ENCODE measurements at places on chromosomes 1 and 21.

GRCh38 chr1:186843226-186843625, 14.5 kb downstream of the PLA2G4A start:
- DNase-seq, result peak; percentile 99

DNA sequence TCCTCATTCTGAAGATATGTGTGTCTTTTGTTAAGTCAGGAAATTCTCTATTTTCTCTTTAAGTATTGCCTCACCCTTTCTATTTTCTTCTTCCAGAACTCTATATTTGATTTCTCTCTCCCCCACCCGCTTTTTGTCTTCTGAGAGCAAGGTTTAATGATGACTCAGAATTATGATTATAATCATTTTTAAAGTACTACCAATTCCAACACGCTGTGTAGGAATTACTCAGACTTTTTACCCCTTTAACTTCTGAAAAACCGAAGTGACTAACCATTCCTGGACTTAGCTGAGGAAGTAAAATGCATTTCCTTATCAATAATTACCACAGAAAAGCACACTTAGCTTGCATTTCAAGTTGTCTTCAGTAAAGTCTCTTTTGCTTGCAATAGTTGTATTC, 20.8 kb upstream of the SCYL3 start:
- no peak for DNase-seq

- DNase-seq, result no peak
These were observed 28.7 kb downstream of the ABCA4 start for GRCh38 chr1:94092210-94092613.

GRCh38 chr1:80359666-80360065, 1353.1 kb upstream of the ADGRL4 start:
- no peak for DNase-seq

GRCh38 chr1:117013309-117013858, 11.8 kb downstream of the CD101 start:
- DNase-seq, result no peak

GRCh38 chr1:25437672-25438071, 7.0 kb downstream of the MACO1 start:
- no peak for DNase-seq

GRCh38 chr1:9233241-9233941, 1.2 kb upstream of the H6PD start:
- no peak for DNase-seq

DNA sequence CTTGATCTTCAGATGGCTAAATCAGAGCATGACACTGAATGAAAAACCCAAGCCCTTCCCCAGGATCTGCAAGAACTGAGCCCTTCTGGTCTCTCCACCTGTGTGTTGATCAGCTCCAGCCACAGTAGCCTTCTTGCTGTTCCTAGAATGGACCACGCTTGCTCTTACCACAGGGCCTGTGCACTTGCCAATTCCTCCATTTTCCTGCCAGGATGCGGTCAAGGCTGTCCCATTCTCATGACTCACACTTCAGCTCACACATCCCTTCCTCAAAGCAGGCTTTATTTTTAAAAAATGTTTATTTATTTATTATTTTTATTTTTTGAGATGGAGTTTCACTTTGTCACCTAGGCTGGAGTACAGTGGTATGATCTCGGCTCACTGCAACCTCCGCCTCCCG, 43.6 kb upstream of the GRHL3 start:
- no peak for DNase-seq

DNA sequence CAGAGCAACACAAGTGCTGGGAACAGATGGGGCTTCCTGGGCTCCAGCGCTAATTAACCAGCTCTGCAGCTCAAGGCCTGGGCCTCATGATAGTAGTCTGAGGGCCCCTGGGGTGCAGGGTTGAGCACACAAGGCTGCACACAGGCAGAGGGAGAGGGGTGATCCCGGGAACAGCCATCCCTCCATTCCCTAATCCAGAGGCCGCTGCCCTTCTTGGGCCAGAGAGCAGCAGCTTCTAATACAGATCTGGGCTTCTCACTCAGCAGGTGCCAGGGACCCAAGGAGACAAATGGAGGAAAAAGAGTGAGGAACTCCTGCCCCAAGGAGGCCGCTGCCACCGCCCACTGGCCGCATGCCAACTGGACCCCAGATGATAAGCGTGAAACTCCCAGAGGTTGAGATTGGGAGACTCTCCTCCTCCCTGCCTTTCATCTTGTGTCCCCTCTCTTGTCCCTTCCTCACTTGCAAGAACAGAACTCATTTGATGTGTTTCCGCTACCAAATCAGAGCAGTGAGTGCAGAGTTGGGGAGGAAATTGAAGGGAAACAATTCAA, 58.0 kb upstream of the IFNAR2 start:
- DNase-seq, result no peak

DNA sequence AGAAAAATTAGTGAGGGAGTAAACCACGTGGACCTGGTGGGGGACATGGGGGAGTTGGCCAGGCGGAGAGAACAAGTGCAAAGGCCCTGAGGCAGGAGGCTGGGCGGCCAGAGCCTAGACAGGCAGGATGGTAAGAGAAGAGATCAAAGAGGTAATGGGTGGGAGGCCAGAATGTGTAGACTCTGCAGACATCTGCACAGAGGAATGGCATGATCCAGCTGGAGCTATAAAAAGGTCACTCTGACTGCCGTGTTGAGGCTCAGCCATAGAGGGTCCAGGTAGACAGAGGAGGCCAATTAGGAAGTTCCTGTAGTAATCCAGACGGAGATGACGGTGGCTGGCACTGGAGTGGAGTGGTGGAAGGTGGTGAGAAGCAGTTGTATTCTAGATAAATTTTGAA, 3.6 kb downstream of the H6PD start:
- no peak for DNase-seq

DNA sequence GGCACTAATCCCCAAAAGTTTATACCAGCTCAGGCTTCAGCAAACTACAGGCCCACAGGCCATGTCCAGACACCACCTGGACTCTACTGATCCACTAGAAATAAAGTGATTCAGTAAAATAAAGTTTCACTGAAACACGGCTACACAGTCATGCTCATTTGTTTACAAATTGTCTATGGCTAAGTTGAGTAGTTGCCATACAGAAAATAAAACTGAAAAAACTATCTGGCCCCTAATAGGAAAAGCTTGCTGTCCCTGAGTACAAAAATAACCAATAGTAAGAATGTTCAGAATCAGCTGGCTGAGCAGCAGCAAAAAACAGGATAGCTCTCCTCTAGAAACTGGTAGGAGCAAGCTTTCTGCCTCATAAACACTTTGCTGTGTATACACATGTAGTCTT, 221.5 kb downstream of the RERE start:
- no peak for DNase-seq

DNA sequence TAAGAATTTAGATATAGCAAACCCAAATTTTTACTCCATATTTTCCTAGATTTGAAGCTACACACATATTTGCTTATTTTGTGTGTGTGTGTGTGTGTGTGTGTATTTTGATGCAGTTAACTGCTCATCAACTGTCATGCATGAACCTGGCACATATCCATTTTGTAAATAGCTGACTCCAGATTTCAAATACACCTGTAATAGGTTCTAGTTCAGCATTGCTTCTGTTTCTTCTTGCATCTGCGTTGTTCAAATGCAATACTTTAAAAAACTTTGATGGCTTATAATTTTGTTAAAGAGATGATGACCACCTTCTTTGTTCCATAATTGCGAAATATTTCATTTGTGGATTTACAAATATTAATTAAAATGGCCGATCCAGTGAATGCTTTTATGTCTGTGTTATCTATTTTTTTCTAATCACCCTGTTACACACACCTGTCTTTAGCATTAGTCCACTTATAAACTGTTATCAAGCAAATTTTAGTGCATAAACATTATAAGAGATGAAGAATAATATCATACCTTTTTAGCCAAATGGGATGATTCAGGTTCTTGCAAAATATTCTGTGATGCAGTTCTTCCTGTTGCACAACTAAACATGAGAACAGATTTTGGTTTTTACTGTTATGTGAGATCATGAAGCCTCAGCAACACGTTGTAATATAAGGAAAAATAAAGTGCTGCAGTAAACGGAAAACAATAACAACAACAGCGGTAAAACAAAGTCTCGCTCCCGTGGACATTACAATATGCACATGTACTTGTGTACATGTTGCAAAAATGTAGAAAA, 12.7 kb upstream of the S100A11 start:
- no peak for DNase-seq

GRCh38 chr1:66346873-66347272, 187.1 kb upstream of the SGIP1 start:
- DNase-seq, result no peak

DNA sequence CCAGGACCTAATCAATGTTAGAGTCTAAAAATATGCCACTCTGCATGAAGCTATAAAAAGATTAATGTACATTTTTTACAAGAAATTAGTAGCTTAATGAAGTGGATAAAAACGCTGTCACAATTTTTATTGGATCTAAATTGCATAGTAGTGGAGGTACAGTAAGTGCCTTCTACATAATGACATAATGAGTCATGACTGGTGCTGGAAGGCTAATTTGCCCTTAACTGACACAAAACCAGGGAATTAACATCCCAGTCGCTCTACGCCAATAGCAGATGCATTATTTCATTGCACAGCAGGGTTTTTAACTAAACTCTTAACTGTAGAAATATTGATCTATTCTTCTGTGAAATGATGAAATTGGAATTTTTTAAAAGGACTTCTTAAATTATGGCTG, 33.3 kb downstream of the RRAGC start:
- DNase-seq, result no peak

DNA sequence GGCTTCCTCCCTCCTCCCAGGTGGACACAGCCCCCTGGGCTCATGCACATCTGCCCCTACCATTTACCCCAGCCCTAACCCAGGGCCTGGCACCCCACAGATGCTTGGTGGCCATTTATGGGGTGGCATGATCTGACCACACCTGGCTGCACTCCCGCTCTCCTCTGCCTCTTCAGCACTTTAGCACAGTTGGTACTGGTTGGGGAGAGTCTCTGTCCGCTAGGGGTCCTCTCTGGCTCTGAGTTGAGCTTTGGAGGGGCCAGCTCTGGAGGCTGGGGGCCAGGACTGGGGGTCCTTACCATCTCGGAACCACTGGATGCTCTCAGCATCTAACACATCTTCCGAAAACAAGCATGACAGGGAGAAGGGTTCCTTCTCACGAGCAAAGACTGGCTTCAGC, 17.4 kb downstream of the MYOM3 start:
- no peak for DNase-seq

- DNase-seq, result no peak
These were observed 12.4 kb upstream of the MT1HL1 start for GRCh38 chr1:237016626-237017025.

DNA sequence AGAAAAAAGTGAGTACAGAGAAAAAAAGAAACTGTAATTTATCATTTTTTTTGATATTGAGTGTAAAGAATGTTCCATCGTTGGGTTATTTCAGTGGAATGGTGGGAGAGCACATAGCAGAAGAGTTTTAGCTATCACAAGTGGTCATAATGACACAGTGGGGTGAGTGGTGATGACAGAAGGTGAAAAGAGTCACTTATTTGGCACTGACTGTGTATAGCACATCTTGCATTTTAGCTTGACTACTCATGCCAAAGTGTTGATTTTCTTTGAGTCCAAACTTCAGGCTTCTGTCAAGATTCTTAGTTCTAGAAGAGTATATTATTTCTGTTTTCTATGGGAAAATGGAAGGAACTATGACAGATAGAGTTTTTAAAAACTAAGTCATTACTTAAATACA, 261.2 kb downstream of the GRIK1 start:
- no peak for DNase-seq

DNA sequence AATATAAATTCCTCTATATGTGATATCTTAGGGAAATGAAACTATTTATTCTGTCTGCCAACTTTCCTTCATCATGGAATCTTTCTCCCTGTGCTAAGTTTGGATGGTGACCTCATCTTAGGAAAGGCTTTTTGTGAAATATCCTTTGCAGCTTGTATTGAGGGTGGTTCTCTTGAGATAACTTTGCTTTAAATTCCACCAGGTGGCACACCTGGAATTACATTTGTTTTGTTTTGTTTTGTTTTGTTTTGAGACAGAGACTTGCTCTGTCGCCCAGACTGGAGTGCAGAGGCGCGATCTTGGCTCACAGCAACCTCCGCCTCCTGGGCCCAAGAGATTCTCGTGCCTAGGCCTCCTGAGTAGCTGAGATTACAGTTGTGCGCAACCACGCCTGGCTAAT, 7.6 kb upstream of the CD1A start:
- no peak for DNase-seq

- DNase-seq, result no peak
These were observed 15.2 kb downstream of the SLC27A3 start for GRCh38 chr1:153790313-153790965.

DNA sequence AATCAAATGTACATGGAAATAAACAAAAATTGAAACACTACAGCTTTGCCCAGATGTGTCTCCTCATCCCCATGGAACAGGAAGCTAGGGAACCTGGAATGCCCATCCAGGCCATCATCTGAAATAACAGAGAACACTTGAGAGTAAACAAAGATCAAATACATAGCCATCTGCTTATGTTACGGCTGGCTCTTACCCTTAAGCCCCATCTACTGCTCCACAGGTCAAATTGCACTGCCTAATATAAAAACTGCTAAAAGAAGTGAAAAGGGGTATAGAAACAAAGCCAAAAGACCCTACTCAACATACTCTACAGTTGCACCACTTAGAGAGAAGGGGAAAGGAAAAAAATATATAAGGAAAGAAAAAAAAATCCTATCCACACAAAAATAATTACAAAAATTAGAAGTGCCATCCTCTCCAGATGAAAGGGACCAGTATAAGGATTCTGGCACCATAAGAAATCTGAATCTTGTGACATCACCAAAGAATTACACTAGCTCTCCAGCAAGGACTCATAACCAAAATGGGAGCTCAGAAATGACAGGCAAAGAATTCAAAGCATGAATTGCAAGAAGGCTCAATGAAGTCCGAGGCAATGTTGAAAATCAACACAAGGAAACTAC, 26.9 kb downstream of the OR6Y1 start:
- no peak for DNase-seq

- DNase-seq, result no peak
These were observed 185.5 kb downstream of the ZNF281 start for GRCh38 chr1:200224315-200224714.

DNA sequence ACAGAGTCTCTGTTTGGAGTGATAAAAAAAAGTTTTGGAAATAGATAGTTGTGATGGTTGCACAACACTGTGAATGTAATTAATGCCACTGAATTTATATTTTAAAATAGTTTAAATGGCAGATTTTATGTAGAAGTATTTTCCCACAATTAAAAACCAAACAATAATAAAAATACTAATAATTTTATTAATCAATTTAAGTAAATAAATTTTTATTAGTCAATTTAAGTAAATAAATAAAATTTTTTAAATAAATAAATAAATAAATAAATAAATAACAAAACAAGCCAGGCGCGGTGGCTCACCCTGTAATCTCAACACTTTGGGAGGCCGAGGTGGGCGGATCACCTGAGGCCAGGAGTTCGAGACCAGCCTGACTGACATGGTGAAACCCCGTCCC, 4.9 kb upstream of the KDF1 start:
- no peak for DNase-seq

DNA sequence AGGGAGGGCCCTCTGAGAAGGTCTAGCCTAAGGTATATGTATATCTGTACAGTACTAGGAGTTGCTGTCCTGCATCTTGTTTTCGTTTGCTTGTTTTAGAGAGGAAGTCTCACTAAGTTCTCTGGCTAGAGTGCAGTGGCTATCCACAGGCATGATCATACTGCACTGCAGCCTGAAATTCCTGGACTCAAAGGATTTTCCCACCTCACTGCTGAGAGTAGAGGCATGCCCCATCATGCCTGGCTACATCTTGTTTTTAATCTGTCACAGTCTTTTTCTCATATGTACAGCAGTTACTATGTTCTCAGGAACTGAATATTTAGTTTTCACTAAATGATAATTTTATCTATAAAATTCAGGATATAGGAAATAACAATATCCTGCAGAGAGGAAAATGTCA, 15.3 kb upstream of the PYHIN1 start:
- DNase-seq, result no peak
